Stimulated activated CD8-positive, alpha-beta memory T cell treated with anti-CD3 and anti-CD28 coated beads, Interleukin-15, amount 100 ng/mL, for 48 hours (primary cell): ENCODE measurements at places on chromosomes 11 and 22.

- no peak for DNase-seq
Observed at GRCh38 chr11:3710485-3711259, 39.5 kb upstream of the CHRNA10 start.

DNA sequence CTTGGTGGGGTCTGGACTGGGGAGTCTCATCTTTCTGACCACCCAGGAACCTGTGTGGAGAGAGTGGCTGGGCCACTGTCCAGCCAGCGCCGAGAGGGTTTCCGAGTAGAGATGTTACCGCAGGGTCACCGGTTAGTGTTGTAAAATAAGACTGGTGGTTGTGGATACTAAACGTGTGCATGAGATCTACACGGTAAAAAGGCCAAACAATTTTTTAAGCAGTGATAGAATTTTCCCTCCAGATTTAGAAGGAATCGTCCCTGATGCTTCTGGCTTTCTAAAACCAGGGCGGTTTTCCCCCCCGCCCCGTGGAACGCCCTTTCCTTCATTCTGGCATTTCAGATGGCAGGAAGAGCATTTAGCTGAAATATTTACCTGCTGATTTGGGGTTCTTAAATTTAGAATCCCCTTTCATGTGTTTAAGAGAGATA lies 72.6 kb upstream of the PPARA start:
- no peak for DNase-seq

- no peak for DNase-seq
Observed at GRCh38 chr22:41177622-41178424, 27.3 kb upstream of the L3MBTL2 start.

DNA sequence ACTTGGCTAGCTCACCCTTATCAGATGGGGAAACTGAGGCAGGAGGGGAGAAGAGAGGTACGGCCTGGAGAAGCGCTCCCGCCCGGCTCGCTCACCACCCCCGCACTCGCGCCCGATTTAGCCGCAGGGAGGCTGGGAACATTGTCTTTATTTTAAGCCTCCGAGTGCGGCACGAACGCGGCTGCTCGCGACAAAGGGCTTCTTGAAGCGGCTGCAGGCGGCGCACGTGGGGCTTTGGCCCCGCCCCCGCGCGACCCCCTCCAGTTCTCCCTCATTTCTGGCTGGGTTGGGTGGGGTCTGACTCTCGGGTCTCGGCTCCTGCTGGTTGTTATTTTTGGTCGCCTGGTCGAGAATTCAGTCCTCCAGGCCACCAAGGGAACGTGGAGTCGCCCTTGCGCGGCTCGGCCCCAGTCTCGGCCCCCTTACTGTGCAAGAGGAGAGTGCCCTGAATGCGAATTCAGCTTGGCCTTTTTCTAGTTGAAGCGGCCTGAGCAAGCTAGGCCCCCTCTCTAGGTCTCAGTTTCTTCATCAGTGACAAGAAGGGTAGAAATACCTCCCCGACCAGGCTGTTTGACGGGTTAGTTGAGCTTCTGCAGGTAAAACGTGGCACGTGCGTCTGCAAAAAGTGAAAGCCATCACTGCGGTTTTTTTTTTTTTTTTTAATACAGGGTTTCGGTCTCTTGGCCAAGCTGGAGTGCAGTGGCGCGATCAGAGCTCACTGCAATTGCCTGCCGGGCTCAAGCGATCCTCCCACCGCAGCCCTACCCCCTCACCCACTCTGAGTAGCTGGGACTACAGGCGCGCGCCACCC lies 2.6 kb upstream of the CHRM1 start:
- no peak for DNase-seq

DNA sequence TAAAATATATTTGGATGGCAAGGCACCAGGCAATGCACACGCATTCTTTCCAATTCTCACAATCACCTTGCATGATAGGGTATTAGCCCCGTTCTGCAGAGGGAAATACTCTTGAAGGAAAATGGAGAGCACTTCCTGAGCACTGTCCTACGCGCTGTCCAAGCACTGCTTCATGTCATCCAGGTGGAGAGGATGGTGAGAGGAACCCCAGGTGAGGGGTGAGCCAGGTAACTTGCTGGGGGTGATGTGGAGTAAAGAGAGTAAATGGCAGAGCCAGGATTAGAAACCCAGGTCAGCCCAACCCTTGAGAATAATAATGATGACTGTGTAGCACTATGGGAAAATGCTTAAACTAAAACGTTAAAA lies 711 bp upstream of the PACSIN2 start:
- DNase-seq: no peak
